Stimulated activated CD4-positive, alpha-beta T cell treated with anti-CD3 and anti-CD28 coated beads, Interleukin-4, amount 100 ng/mL, for 1 hour (primary cell): ENCODE measurements at places on chromosomes 1 and 21.

DNA sequence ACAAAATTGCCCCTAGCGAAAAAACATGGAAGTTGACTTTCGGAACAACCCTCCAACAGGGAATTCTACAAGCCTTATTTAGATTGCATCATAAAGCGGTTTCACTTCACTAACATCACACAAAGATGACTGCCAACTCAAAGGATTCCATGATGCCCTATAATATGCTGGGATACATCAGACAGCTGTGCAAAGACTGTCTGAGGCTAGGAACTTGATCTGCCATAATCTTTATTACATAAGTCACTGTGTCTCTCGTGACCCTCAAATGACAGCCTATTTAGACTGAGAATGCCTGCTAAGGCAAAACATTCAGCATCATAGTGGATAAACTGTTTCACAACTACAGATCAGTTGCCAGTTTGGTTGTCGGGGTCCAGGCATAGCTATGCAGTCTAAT is 23.8 kb downstream of the FH start:
- DNase-seq = no peak

DNA sequence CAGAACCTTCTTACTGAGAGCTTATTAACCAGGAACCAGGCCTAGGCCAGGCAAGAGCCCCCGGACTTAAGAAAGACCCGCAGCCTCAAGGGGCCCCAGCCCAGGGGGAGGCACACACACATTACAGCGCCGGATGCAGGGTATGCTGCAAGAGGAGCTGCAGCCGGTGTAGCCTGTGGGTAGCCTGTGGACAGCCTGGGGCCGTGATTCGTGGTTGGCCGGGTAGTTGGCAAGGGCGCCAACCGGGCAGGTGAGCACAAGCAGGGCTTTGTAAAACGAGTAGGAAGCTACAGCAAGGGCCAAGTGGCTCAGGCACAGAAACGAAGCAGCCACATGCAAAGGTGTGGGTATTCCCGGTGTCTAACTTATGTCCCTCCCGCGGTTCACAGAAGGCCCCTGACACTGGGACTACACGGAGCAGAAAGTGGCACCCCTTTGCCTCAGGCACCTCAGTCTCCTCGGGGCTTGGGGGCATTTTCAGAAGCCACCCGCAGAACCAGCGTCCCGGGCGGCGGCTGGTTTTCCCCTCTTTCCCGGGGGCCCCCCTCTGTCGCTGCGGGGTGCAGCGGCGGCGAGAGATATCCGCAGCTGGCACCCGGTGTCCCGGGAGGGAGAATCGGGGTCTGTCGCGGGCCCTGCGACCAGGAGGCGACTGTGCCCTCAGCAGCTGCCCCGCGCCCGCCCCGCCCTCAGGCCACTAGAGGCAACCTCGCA is 40.8 kb downstream of the KIAA1614 start:
- DNase-seq = peak; percentile 31

GRCh38 chr21:44267655-44268142 is 6.0 kb upstream of the DNMT3L start:
- DNase-seq = no peak

GRCh38 chr1:57324388-57324787 is 99.5 kb downstream of the DAB1 start:
- DNase-seq = no peak

- DNase-seq = no peak
Measured at GRCh38 chr1:143720087-143721023, 251.4 kb downstream of the FAM72C start.

- no peak for DNase-seq
Measured at GRCh38 chr1:233599542-233600073, 14.3 kb upstream of the KCNK1 start.

DNA sequence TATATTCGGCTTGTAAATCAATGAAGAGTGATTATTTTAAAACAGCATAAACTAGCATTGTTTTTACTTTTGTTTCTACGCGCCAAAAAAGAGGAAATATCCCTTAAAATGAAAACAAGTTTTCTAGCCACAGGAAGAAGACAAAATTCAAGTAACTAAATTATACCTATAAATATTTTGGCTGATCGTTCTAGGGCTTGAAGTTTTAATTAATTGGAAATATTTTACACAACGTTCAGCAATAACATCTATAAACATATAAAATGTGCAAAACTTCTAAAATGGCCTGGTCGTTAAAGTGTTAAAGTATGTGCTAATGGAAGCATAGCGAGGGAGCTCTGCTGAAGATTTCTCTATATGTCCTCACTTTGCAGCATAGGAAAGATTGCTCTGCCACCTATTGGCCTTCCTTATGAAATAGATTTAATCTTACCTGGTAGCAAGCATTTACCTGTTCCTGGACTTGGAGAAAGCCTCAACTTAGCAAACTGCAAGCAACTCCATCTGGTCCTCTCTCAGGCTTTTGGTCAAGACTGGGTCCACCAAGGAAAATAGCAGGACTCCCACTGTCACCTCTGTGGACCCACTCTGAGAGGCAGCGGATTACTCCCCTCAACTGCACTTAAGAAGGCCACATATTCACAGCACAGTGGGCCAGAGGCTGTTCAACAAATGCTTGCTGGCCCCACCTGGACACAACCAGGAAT is 351.3 kb upstream of the RUNX1 start:
- DNase-seq = peak; percentile 3

DNA sequence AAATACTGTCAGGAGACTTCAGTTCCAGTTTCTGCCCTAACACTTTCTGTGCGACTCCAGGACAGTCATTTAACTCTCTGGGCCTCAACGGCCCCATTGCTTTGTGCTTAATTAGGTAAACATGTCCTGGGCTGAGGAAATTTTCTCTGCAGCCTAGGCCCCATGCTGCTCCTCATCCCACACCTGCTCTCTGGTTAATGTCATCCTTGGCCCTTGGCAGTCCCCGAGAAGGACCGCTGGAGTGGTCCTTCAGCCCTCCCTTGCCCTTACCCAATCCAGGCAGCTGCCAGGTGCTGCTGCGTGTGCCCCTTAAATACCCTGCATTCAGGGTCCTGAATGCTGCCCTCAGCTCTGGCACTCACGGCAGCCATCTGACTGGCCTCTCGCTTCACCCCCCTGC is 18.7 kb downstream of the UBL4B start:
- DNase-seq = no peak

GRCh38 chr1:30748098-30748698 is 9.4 kb downstream of the LAPTM5 start:
- DNase-seq = no peak

- no peak for DNase-seq
Measured at GRCh38 chr1:7407544-7407895, 363.6 kb upstream of the VAMP3 start.

- DNase-seq = no peak
Measured at GRCh38 chr1:94304553-94304952, 67.2 kb upstream of the ARHGAP29 start.

DNA sequence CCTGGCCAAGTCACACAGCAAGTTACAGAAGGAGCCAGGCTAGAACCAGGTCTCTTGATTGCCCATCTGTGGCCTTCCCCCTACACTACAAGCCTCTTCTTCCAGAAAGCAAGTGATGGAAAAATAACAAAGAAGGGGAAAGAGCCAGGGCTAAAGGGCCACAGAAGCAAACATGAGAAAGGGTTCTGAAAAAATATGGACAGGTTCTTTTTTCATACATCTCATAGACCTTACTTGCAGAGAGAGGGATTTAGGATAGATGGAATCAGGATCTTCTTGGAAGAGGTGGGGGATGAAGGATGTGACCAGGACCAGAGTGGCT is 3.2 kb downstream of the RHBG start:
- no peak for DNase-seq

DNA sequence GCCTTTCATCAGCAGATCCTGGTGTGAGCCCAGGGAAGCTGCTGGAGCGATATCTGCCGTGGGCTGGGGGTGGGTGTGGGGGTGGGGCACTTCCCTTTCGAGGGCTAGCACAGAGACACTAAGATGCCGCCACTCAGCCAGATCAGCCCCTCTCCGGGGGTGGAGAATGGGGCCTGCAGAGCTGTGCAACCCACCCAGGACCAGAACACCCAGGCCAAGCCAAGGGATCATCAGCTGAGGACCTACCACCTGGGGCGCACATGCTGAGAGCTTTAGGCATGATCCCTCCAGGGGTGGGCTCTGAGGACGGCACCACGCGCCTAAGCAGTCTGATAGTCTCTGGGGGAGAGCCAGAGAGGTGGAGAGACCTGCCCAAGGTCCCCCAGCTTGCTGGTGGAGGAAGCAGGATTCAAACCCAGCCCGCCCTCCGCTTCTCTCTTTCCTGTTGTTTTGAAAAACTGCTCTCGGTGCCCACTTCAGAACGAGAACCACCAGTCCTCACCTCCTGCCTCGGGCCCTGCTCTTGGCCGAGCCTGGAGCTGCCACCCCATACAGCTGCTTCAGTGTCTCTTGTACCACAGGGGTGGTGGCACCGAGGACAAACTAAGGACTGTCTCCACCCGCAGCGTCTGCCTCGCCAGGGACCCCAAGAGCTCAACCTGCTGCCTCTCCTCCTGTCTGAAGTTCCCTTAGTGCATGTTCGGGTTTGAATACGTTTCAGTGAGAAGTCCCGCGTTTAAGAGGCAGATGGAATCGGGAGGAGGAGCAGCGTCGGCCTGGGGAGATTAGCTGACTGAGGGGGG is 39.7 kb upstream of the RUNX3 start:
- no peak for DNase-seq

DNA sequence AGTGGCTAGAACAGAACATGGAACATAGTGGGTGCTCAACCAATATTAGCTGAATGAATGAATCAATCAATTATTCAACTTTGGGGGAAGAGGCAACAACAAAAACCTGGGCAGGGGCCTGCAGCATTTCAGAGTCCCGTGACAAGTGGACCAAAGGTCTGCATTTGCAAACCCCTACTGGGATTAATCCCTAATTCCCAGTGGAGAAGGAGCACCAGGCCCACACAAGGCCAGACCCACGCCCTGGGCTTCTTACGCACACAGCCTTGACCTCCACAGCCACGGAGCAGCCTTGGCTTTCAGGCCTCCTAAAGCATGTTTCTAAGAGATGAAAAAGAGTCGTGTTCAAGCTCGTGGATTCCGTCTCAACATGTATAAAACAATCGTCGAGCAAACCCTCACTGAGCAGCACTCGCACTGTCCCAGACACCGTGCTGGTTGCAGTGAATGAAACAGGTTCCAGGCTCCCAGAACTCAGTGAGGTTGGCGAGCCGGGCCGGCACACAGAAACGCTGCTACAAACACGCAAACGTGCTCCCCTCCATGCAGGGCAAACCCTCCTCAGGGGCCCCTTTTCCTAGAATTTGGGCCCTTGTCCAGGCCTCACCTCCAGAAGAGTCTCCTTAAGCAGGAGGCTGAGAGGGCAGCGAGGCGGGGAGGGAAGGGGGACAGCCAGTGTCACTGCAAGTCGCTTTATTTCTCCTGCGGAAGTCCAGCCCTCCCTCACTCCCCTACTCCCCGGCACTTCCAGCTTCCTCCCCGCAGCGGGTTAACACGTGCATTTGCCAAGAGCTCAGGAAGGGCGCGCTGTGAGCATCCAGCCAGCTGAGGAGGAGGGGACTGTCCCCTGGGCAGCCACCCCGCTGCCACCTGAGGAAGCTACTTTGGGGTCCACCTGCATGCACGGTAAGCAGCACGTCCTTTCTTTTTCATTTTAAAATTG is 556.4 kb downstream of the KIF26B start:
- no peak for DNase-seq

DNA sequence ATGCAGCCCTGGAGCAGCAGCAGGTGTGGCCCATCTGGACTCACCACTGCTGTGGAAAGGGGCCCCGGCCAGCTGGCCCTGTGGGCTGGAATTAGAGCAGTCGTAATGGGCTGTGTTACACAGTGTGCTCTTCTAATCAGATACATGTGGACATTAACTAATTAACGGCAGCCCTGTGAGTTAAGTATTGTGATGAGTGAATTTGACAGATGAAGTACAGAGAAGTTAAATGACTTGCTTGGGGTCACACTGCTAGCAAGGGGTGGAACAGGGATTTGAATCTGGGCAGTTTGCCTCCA is 58.6 kb downstream of the MDM4 start:
- no peak for DNase-seq

GRCh38 chr1:228216371-228217320 is 8.8 kb downstream of the OBSCN start:
- no peak for DNase-seq

DNA sequence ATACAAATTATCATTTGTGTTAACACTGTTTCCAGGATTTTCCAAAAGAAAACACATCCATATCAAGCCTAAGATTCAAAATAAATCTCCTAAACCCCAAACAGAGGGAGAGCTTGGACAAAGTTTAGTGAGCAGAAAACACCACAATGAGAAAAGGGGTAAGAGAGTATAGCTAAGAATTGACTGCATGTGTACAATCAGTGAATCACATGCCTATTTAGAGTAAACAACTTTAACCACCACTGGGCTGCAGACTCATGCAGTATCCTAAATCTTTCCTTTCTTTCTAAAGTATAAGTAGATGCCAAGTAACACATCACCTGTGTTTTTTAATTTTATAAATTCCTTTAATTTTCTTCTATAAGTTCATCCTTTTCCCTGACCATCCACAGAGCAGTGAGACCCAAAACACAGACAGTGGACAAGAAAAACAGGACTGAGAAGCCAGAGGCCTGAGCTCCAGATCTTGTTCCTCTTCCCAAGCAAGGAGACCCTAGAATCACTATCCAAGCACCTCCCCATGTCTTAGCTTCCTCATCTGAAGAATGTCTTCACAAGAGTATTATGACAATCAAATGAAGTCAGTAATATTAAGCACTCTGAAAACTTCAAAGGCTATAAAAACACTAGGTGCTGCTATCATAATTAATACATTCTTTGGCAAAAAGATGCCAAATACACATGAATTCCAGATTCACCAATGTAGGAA is 93.1 kb downstream of the VAV3 start:
- DNase-seq = no peak

- DNase-seq = no peak
Measured at GRCh38 chr1:162003830-162004215, 19.8 kb downstream of the OLFML2B start.

GRCh38 chr1:63642901-63643300 is 49.7 kb downstream of the PGM1 start:
- DNase-seq = no peak

DNA sequence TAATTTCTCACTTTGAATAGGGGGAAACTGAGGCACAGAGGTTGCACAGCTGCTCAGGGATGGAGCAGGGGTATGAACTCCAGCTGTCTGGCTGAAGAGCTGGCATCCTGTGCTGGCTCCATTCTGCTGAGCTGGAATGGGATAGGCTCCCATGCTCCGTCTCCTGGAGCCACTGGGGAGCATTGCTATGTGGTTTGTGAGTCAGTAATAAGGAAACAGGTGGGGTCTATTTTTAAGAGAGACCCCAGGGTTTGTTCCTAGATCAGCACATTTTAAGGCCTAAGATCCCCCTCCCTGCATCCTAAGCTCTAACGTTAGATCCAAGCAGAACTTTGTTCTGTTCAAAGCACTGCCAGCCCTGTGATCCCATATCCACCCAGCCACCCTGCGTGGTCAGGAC is 72.2 kb downstream of the LACTBL1 start:
- no peak for DNase-seq

DNA sequence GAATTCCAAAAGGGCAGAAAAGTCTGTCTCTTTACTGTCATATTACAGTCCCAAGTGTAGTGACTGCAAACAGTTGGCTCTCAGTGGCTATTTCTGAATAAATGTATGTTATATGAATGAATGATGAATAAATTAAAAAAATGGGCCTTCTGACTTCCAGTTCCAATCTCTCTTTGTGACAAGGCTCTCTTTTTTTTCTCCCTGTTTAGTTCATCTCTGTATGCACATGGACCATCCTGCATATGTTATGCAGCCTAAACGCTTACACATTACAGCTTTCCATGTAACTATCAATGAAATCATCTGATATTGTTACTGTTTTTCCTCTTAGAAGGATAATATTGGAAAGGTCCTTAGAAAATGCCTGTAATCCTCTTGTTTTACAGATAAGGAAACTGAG is 363.0 kb downstream of the NUF2 start:
- DNase-seq = no peak
